Tibial nerve (tissue), 4 donors: ENCODE measurements at places on chromosomes 12 and 14. TPM values are rescaled to one million over a fixed set of nuclear protein-coding genes. Genes with fewer than 3 reads are reported as not detected.

DNA sequence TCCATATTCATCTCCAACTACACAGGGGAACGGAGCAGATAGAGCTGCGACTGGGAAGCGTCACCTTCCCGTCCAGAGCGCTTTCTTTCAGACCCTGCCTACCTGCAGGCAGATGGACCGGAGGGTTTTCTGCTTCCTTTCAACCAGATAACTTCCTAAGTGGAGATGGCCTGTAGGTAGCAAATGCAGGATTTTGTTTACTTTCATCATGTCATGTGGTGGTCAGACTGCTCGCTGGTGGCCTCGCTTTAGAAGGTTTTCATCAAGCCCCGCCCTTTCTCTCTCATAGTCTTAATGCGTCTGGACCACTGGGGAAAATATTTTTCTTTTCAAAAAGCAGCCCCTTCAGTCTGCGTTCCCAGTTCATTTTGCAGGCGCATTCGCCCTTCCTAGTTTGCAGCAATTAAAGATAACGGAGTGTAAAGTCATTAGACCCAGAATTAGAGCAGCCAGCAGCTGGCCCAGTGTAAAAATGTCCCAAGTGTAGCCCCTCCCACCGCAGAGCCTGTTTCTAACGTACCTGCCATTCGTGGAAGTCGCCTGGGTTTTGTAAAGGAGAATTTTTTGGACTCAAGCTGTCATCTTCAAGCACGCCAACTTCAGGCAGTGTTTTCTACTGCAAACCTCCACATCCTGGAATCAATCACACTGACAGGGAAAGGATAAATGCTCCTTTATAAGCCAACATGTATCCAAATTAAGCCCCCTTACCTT, 68.9 kb downstream of the TESC start:
- DNase-seq = no peak

Gene CCDC198
- total RNA-seq = not detected

Gene DTX1
- total RNA-seq = 38.1 TPM

DNA sequence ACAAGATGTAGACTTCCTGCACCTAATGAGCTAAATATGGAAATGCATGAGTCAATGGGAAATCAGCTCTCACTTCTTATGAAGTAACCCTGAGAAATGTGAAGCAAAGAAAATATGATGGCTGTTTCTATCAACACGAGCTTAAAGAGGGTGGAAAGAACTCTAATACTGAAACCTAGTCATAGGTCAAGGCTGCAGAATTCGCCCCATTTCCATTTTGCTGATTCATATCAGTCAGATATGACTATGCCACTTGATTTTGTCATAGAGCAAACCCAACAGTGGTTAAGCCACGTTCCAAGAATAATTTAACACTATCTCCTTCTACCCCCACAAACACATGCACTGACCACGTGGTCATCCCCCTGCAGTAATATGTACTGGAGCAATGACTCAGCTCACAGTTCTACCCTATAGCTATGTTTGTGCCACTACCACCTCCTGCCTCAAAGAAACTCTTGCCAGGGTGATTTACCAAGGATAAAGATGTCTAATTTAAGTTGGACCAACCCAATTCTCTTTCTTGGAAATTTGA, 157.5 kb downstream of the TMTC3 start:
- no peak for DNase-seq

Gene CCDC184
- total RNA-seq = 4.3 TPM
